CD4-positive, CD25-positive, alpha-beta regulatory T cell (primary cell): ENCODE measurements at places on chromosomes 3 and 15. TPM values are rescaled to one million over a fixed set of nuclear protein-coding genes. Genes with fewer than 3 reads are reported as not detected.

DNA sequence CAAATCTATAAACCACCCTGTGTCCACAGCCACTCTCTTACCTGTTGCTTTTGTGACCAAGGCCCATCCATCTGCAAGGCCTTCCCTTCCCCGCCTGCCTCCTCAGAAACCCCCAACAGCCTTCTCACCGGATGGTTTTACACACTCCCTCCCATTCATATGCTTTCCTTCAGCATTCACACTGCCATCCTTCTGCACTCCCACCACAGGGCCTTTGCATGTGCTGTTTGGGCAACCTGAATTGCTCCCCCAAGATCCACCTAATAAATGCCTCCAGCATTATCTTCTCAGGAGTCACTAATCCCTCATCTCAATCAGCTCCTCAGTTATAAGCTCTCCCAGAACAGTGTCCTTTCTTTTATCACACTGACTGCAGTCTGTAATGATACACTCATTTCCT is 6.0 kb downstream of the CLEC3B start:
- DNase-seq, result no peak

NECTIN3 gene
- 0.80 TPM for polyA plus RNA-seq

TEX55 gene
- not detected for polyA plus RNA-seq

TMEM158 gene
- polyA plus RNA-seq, result not detected

DNA sequence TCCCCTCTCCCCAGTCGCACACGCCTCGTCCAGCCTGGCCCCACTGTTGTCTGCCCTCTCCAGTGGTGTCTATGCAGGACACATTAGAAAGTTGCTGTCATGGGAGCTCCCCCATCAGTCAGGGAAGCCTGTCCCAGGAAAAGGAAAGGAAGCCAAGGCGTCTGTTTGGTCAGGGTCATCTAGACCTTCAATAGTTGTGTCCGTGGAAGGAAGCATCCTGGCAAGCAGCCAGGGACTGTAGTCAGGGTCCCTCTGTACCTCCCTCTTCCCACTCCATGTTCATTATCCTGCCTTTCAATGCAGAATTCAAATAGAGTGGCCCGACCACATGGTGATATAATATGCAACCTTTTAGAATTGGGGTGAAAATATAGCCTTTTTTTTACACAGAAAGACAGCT is 60.7 kb upstream of the RAB6B start:
- DNase-seq, result no peak
